Activated B cell treated with CpG ODN at 0.5 μM for 24 hours (primary cell): ENCODE measurements at places on chromosomes 5 and 9. TPM values are rescaled to one million over a fixed set of nuclear protein-coding genes. Genes with fewer than 3 reads are reported as not detected.

The ANKDD1B gene
- 0.37 and 1.0 TPM in 2 replicates for total RNA-seq

DNA sequence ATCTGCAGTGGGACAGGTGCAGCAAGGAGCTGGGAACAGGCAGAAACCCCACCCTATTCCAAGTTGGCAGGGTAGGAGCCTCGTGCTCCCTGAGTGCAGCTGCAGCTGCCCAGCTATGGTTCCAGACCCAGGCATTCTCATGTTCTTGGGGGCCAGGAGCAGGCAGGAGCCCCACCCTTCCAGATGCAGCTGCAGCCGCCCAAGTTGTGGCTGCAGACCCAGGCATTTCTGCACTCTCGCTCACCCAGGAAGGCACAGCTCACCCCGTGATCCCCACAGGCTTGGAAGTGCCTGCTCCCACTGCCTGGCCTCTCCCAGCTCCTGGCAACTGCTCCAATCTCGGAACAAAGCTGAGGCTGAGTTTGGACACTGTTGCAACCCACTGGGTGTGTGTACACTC, 275.8 kb upstream of the ADRA1B start:
- H3K36me3 ChIP-seq, result no peaks in the 10 kb centered on the region
- no peak overlapping the region for H3K4me3 ChIP-seq
- no peak overlapping the region for H3K27ac ChIP-seq
- H3K27me3 ChIP-seq, result peaks cover 5% of the 10 kb centered on the region

DNA sequence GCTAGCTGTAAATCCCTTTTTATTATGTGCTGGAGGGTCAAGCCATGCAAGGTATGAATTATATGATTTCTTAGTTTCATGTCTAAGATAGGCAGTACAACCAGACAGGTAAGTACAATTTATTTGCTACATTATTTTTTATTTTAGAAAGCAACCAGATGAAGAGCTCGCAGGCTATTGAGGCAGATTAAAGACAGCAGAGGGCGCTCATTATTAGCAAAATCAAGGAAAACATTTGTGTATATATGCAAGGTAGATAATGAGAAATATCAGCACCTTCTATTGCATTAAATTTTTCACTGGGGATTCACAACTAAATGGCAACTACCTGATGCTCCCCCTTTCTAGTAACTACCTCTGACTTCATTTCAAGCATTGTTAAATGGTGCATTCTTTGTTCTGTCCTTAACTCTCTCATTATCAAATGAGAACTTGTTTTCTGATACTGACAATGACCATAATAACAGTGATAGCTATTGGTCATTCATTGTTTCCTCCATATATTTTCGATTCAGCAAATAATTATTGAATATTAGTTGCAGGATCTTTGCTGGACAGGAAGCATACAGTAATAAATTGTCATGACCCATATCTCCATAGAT, 8.6 kb downstream of the SCGB3A2 start:
- no peaks in the 10 kb centered on the region for H3K4me1 ChIP-seq
- no peak overlapping the region for H3K27ac ChIP-seq
- no peaks in the 10 kb centered on the region for H3K36me3 ChIP-seq
- H3K27me3 ChIP-seq, result peaks cover 6% of the 10 kb centered on the region
- DNase-seq, result no peak
- no peak overlapping the region for H3K4me3 ChIP-seq

- H3K27me3 ChIP-seq, result no peaks in the 10 kb centered on the region
- no peaks in the 10 kb centered on the region for H3K36me3 ChIP-seq
- H3K27ac ChIP-seq, result no peak overlapping the region
- DNase-seq, result no peak
- H3K4me3 ChIP-seq, result no peak overlapping the region
These were observed 24.2 kb downstream of the LSM11 start for GRCh38 chr5:157767689-157768088.

The UNC5A gene
- not detected in 2 replicates for total RNA-seq

GRCh38 chr9:133164191-133164590, 477 bp upstream of the GBGT1 start:
- peak overlapping the region; percentile 90 for H3K4me3 ChIP-seq
- peaks cover 26% of the 10 kb centered on the region for H3K4me1 ChIP-seq
- peaks cover 3% of the 10 kb centered on the region for H3K27me3 ChIP-seq
- no peak for DNase-seq

- H3K27ac ChIP-seq, result peak within 1 kb of the TSS; percentile 72
- H3K27me3 ChIP-seq, result no peaks in the 10 kb centered on the region
- H3K36me3 ChIP-seq, result peaks cover 12% of the 10 kb centered on the region
- H3K4me3 ChIP-seq, result peak within 1 kb of the TSS; percentile 84
- peaks cover 75% of the 10 kb centered on the region for H3K4me1 ChIP-seq
These were observed at the start of gene NIPAL4 for GRCh38 chr5:157459715-157460599. Gene NIPAL4 (plus strand): TSS chr5:157460213. CDS start chr5:157460321, 108 bp downstream.

DNA sequence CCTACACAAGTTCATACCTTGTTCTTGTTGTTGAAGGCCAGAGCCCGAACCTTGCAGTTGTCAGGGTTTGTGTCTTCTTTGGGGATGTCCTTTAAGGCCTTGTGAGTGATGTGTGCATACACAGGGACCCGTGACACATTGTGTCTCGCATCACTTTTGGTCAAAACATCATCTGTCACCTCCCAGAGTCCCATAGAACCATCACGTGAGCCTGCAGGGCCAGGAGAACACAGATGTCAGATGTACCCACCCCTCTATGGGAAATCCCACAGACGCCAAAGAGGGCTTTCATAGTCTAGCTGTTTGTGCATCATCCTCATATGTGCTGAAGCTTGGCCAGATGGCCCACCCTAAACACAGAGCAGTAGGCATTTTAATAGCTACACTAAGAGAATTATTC, 28.2 kb downstream of the DCAF12 start:
- H3K27me3 ChIP-seq, result peaks cover 11% of the 10 kb centered on the region
- H3K4me1 ChIP-seq, result peaks cover 16% of the 10 kb centered on the region
- H3K36me3 ChIP-seq, result no peaks in the 10 kb centered on the region
- DNase-seq, result no peak

GRCh38 chr5:81023261-81023970, 63.3 kb downstream of the RASGRF2 start:
- peaks cover 20% of the 10 kb centered on the region for H3K27me3 ChIP-seq
- no peaks in the 10 kb centered on the region for H3K36me3 ChIP-seq
- no peak overlapping the region for H3K4me3 ChIP-seq

The PRELID1 gene
- total RNA-seq, result 141 and 160 TPM in 2 replicates

The ASTN2 gene
- 2.3 TPM in 2 replicates for total RNA-seq

DNA sequence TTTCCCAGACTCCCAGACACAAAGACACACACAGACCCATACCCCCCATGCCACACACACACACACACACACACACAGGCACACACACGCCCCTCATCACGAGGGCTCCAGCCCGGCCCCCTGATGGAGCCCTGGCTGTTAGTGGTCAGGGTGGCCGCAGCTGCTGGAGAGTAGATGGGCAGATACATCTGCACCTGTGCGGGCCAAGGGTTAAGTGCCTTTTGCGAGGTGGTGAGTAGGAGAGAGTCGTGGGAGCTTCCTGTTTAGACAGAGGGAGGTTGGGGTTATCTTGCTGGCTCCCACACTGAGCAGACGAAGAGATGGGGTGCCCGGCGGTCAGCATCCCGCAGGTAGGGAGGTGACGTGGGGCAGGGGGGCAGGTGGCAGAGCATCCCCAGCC, 8.2 kb downstream of the PRRX2 start:
- H3K36me3 ChIP-seq, result no peaks in the 10 kb centered on the region
- H3K4me3 ChIP-seq, result no peak overlapping the region
- H3K4me1 ChIP-seq, result no peaks in the 10 kb centered on the region
- H3K27ac ChIP-seq, result no peak overlapping the region

The SH2D3C gene
- 49.2 and 51.8 TPM in 2 replicates for total RNA-seq

DNA sequence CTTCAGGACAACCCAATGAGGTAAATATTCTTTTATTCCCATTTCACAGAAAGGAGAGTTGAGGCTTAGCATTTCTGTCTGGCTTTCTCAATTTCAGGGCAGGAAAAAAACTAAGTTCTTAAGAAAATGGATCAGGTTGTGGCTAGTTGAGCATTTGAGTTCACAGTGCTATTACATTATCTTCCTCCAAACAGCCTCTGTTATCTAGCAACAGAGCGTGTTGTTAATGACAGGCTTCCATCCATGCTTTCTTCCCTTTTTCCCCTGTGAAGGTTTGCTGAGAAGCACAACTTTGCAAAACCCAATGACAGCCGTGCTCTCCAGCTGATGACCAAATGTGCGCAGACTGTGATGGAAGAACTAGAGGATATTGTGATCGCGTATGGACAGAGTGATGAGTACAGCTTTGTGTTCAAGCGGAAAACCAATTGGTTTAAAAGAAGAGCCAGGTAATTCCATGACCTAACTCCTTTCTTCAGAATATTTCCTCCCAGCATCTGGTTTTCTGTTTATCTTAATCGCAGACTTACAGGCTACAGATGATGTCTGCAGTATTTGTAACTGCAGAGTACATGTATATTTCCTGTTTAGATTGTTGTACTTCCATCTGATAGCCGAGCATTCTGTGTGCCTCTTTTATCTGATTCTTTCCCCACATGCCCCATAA, 1.5 kb downstream of the THG1L start:
- peak overlapping the region; percentile 21 for H3K4me3 ChIP-seq
- no peak for DNase-seq
- peaks cover 45% of the 10 kb centered on the region for H3K36me3 ChIP-seq
- no peak overlapping the region for H3K27ac ChIP-seq
- peaks cover 38% of the 10 kb centered on the region for H3K4me1 ChIP-seq

DNA sequence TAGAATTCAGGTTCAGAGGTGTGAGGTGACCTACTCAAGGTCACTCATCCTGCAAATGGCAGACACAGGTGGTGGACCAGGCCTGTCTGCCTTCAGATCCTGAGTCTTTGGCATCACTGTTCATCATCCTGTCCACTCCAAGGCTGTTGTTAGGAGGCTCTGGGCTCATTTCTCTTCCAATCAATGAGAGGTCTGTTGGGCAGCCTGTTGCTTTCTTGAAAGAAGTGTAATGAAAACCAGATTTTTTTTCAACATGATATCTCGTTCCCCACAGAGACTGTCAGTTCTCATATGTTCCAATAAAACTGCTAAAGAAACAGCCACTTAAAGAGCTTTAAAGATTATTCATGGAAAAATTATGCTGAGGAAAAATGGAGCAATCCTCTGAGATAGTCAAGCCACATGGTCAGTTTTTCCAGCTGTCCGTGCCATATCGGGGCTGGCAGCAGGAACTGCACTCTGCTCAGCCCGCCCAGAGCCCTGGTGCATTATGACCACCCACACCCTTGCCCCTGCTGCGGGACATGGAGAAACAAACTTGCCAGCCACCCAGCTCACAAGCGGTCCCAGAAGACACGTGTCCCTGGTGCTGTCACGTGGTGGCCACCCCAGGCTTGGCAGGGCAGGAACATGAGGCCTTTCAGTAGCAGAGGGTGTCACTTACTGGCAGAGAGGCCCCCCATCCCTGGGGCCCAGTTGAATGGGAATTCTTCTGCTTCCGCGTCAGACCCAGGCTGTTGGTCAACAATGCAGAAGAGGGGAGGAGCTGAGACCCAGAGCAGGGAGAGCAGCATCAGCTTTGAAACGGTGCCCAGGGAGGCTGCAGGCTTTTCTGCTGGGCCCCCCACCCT, 63.7 kb upstream of the ANGPTL2 start:
- no peak overlapping the region for H3K27ac ChIP-seq
- H3K27me3 ChIP-seq, result no peaks in the 10 kb centered on the region
- no peaks in the 10 kb centered on the region for H3K4me1 ChIP-seq
- H3K36me3 ChIP-seq, result peaks cover 13% of the 10 kb centered on the region

The WDR31 gene
- total RNA-seq, result 0.73 and 1.6 TPM in 2 replicates

GRCh38 chr9:130711469-130711868, 17.9 kb downstream of the EXOSC2 start:
- no peak overlapping the region for H3K27ac ChIP-seq
- no peaks in the 10 kb centered on the region for H3K27me3 ChIP-seq
- peaks cover 34% of the 10 kb centered on the region for H3K4me1 ChIP-seq
- H3K36me3 ChIP-seq, result peaks cover 5% of the 10 kb centered on the region

DNA sequence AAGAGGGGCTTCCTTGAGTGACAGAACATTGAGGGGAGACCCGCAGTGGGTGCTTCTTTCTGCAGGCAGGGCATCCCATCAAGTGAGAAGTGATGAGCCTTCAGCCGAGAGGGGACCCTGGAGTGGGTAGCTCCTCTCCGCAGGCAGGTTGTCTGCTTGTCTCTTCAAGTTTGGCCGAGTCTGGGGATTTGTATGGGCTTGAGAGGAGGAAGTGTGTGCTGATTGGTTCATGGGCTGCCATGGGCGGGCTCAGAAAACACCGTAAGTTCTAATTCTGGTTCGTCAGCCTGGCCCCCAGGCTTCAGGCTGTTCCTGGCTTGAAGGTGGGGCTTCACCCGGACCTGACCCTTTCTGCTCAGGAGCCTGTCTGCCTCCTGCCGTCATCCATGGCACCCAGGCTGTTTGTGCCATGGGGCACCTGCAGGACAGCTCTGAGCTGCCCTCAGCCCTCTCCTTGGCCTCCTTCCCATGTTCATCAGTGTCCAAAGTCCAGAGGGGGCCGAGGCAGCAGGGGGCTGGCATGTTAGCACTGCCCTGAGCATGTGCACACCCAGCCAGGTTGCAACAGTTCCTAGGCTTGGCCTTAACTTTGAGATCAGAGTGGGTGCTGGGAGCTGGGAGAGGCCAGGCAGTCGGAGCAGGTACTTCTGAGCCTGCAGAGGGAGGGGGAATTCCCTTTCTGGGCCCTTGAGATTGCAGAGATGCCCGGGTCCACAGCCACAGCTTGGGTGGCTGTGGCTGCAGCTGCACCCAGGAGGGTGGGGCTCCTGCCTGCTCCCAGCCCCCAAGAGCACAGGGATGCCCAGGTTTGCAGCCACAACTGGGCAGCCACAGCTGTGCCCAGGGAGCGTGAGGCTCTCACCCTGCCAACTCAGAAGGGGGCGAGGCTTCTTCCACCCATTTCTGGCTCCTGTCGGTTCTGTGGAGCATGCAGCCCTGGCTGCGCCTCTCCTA, 13.5 kb upstream of the DHFR start:
- peaks cover 16% of the 10 kb centered on the region for H3K4me1 ChIP-seq
- H3K4me3 ChIP-seq, result peak overlapping the region; percentile 44
- no peaks in the 10 kb centered on the region for H3K27me3 ChIP-seq
- DNase-seq, result no peak
- peak overlapping the region; percentile 81 for H3K27ac ChIP-seq
- peaks cover 64% of the 10 kb centered on the region for H3K36me3 ChIP-seq

DNA sequence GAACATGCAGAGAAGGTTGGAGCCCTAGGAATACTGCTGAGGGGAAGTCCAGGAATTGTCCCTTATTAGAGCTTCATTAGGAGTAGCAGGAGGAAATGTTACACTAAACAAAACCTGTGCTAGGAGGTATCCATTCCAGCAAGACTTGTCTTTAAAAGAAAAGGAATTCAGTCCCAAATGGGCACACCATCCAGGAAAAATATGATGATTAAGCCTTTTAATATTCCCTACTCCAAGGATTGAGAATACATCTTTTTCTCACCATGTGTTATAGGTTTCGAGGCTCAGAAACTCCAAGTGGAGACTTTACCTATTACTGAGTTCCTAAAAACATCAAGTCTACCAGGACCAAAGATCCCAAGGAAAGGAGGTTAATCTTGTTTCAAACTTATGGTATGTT, 179.3 kb downstream of the MCTP1 start:
- no peak overlapping the region for H3K27ac ChIP-seq
- H3K4me3 ChIP-seq, result no peak overlapping the region
- no peaks in the 10 kb centered on the region for H3K27me3 ChIP-seq
- DNase-seq, result no peak
- H3K36me3 ChIP-seq, result no peaks in the 10 kb centered on the region

The RHOBTB3 gene
- total RNA-seq, result 3.3 and 5.0 TPM in 2 replicates

GRCh38 chr5:160442824-160443431, 21.3 kb downstream of the PTTG1 start:
- H3K36me3 ChIP-seq, result no peaks in the 10 kb centered on the region
- no peaks in the 10 kb centered on the region for H3K27me3 ChIP-seq
- peak overlapping the region; percentile 65 for H3K27ac ChIP-seq
- H3K4me3 ChIP-seq, result no peak overlapping the region
